ENCODE measurements at places on chromosomes 12 and 14.

DNA sequence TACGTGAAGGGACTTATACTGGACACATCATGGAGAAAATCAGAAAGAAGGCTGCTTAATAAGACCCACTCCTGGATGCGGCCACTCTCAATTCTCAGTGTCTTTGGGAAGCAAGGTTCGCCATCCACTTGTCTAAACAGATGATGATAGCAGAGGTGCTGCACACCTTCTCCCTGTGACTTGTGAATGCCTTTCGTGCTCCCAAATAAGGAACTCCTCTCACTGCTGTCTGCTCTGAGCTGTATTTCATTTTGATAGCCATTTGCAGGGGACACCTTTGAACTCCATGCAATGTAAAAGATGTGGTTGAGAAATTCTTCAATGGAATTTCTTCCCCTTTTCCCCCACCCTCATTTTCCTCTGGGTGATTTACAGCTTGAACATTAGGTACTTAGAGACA is 11.6 kb downstream of the RMST start:
- no peak for DNase-seq

DNA sequence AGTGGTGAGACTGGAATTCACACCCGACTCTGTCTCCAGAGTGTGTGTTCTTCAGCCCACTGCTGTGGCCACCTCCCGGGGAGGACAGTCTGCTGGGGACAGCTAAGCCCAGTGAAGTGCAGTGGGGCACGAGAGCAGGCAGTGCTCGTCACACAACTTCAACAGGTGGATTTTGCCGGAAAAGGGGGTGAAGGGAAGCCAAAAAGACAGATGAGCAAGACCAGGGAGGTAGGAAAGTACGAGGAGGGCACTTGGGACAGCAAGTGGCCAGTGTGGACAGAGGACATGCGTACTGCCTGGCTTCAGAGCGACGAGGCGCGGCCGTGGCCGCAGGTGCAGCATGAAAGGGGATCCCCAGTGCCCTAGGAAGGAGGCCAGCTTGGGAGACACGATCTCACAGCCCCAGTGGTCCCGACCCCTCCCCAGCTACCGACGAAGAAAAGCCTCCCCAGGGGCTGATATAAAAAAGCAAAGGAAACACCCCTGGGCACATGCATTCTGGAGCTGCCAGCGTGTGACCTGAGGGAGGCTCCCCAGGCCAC is 96.1 kb downstream of the FBXL14 start:
- no peak for DNase-seq

- DNase-seq = no peak
Measured at GRCh38 chr12:64194333-64195149, 27.6 kb downstream of the KICS2 start.

- no peak for DNase-seq
Measured at GRCh38 chr14:75138492-75138891, 11.6 kb upstream of the NEK9 start.

- no peak for DNase-seq
Measured at GRCh38 chr14:68874746-68875155, 81.9 kb upstream of the ZFP36L1 start.

DNA sequence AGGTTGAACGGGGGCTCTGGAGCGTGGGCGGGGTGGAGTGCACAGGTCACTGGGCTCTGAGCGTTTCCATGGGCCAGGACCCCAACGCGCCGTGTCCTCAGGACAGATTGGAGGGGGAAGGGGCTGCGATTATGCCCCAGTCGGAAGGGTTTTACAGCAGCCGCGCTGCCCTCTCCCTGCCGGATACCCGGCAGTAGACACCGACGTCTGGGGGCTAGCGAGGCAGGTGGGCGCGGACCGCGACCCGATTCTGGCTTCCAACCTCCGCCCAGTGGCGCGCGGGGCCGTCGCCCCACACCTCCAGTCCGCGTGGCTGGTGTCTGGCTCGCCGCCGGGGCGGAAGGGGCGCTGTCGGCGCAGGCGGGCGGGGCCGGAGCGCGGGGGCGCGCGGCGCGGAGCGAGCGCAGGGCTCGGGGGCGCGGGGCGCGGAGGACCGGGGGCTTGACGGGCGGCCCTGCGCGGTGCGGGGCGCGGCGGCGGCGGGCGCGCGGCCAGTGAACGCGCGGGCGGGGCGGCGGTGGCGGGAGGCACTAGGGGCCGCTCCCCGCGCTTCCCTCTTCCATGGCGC is 2.4 kb upstream of the KIF26A start:
- DNase-seq = peak; percentile 12

GRCh38 chr14:32023540-32023939 is 53.6 kb upstream of the ARHGAP5 start:
- DNase-seq = no peak

- no peak for DNase-seq
Measured at GRCh38 chr12:93916402-93916801, 232.0 kb upstream of the PLXNC1 start.

DNA sequence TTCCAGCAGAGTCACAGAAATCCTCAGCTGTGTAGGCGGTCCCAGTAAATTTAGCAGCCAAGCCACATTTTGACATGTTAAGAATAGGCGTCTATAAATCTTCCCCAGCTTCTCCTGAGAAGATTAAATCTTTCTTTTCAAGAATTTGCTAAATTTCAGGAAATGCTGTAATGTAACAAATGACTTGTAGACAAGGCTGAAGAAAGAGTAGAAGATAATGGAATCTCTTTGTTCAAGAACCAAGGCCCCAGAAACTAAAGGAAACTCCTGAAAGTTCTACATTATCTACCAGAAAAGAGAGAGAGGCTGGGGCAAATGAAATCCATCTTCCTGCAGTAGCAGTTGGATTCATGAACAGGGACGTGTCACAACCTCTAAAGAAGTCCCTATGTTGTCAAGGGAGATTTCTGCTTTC is 760.3 kb downstream of the NOVA1 start:
- no peak for DNase-seq

GRCh38 chr14:100857233-100857922 is 31.5 kb downstream of the MEG3 start:
- no peak for DNase-seq

DNA sequence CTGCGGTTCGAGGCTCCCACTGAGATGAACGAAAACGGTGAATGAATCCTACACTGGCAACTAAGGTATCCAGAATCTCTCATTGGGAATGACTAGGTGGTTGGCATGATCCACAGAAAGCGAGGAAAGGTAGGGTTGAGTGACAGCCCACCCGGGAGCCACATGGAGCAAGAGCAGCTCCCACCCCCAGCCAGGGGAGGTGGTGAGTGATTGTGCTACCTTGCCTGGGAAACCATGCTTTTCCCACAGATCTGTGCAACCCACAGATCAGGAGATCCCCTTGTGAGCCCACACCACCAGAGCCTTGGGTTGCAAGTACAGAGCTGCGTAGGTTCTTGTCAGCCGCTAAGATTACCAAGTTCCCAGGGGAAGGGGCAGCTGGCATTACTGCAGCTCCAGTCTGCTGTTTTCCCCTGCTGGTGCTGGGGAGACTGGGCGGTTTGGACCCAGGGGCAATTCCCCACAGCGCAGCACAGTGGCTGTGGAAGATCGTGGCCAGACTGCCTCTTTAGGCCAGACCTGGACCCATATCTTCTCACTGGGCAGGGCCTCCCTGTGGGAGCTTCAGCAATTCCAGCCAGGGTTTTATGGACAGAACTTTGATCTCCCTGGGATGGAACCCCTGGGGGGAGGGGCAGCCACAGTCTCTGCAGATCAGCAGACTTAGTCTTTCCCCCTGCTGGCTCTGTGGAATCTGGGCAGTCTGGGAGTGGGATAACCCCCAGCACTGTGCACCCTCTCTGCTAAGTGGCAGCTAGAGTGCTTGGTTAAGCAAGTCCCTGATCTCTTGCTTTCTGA is 44.6 kb upstream of the PPP4R3A start:
- DNase-seq = no peak

GRCh38 chr12:59066445-59066844 is 146.1 kb upstream of the LRIG3 start:
- DNase-seq = no peak

DNA sequence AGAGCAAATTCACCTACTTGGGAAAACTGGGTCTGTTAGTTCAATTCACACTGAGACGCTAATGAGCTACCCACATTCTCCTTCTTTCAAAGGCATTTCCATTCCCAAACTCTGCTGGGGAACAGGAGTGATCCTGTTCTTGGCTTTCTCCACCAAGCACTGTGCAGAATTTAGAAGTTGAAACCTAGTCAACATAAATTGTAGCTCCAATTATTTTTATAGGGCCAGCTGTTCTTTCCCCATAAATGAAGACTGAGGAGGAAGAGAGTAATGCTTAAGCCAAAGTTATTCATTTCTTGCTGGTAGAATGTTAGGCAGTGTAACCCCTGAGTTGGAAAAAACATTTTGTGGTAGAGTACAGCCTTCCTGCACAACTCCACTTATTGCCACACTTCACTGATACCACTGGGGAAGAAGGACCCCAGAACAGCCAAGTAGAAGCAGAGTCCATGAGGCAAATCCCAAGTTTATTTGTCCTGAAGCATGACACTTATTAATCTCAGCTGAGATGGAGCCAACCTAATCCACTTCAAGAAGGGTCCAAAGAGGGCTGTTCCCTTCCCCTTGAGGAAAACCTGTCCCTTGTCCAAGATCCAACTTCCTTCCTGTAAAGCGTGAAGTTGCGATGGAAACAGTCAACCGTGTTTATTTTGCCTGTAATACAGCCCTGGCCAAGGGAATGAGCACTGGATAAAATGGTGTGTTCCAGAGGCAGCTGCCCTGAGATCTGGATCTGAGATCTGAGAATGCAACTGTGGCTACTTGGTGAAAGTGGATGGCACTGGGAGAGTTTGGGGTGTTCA is 151.8 kb downstream of the TBX5 start:
- peak; percentile 54 for DNase-seq

GRCh38 chr12:5705791-5706190 is 239.3 kb downstream of the ANO2 start:
- DNase-seq = no peak

DNA sequence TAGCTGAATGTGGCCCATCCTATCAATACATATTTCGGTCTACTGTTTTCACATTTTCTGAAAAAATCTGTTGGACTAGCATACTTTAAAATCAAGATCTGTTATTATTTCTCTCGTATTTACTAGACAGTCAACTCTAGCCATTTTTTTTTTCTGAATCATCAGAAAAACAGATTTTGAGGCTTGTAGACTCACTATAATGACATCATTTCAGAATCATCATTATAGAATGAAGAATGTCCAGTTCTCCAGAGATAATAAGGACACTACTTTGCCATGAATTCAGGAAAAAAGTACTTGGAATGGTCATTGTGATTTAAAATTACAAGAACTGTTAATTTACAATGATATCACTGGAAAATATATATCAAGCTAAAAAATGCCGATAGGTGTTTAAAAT is 589.8 kb downstream of the KCNH5 start:
- no peak for DNase-seq

DNA sequence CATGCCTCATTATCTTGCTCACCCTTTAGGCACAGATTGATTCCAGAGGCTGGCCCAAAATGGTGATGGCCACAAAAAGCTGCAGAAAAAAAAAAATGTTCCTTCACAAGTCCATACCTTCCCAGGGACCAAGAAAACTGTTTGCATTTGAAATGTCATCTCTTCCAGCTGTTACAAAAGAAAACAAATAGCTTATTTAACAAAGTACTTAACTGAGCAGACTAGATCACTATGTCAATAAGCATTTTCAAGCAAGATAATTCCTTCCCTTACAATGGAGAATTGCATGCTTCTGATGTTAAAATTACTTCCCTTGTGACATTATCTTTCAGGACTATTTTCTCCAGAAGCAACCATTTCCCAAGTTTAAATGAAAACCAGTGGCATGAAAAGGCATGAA is 377.9 kb upstream of the KITLG start:
- no peak for DNase-seq

GRCh38 chr14:75303381-75303789 is 24.8 kb downstream of the FOS start:
- peak; percentile 66 for DNase-seq

DNA sequence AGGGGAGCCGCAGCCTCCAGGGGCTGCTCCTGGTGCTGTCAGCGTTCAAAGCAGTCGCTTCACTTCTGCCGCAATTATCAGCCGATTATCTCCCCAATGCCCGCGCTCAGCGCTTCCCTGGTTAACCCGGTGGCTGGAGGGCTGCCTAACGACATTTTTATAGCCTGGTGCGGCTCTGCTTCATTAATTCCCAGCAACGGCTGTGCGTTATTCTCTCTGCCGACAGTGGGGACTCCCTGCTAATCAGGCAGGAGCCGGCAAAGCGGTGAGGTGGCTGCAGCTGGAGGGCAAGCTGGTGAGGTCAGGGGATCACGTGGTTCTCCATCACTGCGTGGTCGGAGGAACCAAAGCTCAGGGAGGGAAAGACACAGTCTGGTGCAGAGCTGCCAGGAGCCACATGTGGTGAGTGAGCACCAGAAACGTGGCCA is 62.9 kb downstream of the GLRX5 start:
- DNase-seq = no peak

GRCh38 chr14:77674931-77675330 is 32.9 kb downstream of the ALKBH1 start:
- no peak for DNase-seq

DNA sequence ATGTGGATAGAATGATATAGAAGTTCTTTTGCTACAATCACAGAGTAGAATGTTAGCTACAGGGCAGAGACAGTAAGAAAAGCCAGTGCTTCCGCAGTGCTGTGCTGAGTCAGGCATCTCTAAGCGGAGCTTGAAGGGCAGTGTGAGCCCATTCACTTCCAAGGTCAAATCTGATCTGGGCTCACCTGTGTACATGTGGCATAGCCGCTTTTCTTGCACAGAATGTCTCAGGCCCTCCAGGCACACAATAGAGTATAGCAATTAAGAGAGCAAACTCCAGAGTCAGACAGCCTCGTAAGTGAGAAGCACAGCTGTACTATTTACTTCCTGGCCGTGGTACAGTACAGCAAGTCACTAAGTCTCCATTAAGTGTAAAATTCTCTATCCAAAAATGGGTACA is 26.8 kb downstream of the CORO1C start:
- DNase-seq = no peak

- DNase-seq = no peak
Measured at GRCh38 chr12:126087692-126088091, 1022.5 kb downstream of the AACS start.

DNA sequence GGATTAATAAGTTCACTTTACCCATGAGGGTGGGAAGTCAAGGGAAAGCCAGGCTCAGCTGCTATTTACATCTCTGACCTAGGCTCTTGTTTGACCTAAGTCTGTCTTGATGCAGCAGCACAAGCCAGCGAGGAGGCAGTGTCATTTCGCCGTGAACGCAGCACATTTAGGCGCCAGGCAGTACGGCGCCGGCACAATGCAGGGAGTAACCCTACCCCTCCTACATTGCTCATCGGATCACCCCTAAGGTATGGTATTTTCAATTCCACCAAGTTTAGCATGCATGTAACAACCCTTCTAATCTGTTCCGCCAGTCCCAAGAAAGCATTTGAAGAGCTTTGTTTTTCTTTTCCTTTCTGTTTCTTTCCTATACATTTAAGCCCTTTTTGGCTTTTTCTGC is 81.2 kb downstream of the PCNX1 start:
- no peak for DNase-seq

GRCh38 chr12:69509904-69510827 is 40.0 kb downstream of the FRS2 start:
- no peak for DNase-seq

GRCh38 chr12:131290255-131290959 is 336.7 kb downstream of the ADGRD1 start:
- DNase-seq = peak; percentile 4

All from right hindlimb (tissue), 1 donor.